ENCODE measurements at places on chromosomes 16 and 17.

DNA sequence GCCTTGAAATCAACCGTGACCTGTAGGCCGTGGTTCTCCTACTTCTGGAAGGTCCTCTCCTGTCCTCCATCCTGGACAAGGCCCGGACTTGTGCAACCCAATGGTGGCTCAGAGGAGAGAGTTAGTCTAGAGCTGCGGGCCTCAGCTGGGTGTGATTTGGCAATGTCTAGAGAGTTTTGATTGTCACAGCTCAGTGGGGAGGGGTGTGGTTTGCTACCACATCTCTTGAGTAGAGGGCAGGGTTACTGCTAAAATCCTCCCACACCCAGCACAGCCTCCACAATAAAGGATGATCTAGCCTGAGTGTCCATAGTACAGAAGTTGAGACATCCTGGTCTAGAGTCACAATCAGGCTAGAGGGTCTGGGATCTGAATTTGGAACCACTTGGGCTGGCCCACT, 40.3 kb downstream of the MYH13 start:
- no peak for DNase-seq

GRCh38 chr16:14146445-14146844, 75.3 kb downstream of the MRTFB start:
- no peak for DNase-seq

DNA sequence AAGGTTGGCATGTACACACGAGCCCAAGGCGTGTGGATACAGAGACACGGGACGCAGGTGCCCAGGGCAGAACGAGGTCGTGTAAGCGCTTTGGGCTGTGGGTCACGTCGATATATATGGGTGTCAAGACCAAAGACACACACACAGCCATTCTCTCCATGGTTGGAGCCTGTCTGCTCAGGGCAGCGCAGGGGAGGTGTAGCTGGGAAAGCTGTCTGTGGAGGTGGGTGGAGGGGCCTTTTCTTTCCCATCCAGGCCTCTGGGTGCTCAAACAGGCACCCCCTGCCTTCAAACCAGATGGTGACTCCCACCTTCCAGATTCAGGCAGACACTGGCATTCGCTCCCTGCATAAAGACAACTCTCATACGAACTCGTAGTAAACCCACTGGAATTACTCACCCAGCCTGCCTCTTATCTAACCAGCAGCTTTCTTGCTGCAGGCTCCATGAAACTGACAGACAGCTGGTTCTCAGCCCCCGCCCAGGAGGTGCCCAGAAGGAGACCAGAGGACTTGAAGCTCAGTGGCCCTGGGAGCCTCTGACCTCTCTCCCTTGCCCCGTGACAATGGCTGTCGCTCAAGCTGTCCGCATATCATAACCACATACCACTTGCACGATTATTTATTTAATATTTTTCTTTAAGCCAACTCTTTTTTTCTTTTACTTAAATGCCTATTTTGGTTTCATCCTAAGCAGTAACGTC, 237.1 kb downstream of the KATNIP start:
- no peak for DNase-seq

DNA sequence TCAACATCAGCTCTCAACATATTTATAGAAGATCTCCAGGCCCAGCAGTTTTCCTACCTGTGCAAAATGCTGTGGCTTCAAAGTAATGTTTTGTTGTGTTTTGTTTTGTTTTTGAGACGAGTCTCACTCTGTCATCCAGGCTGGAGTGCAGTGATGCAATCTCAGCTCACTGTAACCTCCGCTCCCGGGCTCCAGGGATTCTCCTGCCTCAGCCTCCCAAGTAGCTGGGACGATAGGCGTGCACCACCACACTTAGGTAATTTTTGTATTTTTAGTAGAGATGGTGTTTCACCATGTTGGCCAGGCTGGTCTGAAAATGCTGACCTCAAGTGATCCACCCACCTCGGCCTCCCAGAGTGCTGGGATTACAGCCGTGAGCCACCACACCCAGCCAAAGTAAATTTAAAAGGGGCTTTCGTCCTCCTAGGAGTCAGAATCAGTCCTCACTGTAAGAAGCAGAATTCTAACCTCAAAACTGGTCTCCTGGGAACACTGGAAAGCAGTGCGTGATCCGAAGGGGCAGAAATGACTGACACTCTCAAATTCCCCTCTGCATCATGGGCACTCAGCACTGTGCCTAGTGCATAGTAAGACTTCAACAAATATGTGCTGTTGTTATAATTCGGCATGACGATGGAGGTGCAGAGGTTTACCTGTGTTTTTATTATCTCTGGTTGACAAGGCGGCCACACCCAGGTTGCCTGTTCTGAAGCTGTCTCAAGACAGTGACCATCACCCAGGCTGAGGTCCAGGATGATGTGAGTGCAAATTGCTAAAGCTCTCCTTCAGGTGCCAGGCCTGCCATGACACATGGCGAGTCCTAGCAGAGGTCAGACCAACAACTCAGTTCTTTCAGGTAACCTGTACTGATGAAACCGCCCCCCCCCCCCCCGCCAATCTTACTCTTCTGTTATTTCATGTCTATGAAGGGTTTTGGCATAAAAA, 59.8 kb downstream of the ADCY9 start:
- no peak for DNase-seq

GRCh38 chr16:3026609-3027488, 3.0 kb downstream of the THOC6 start:
- no peak for DNase-seq

- no peak for DNase-seq
Observed at GRCh38 chr16:19128454-19129200, 14.9 kb downstream of the ITPRIPL2 start.

GRCh38 chr17:1709971-1710806, at the start of gene TLCD2:
Gene TLCD2, minus strand, starts transcription at chr17:1710377. Its CDS starts 135 bp downstream, at chr17:1710242.
- no peak for DNase-seq

DNA sequence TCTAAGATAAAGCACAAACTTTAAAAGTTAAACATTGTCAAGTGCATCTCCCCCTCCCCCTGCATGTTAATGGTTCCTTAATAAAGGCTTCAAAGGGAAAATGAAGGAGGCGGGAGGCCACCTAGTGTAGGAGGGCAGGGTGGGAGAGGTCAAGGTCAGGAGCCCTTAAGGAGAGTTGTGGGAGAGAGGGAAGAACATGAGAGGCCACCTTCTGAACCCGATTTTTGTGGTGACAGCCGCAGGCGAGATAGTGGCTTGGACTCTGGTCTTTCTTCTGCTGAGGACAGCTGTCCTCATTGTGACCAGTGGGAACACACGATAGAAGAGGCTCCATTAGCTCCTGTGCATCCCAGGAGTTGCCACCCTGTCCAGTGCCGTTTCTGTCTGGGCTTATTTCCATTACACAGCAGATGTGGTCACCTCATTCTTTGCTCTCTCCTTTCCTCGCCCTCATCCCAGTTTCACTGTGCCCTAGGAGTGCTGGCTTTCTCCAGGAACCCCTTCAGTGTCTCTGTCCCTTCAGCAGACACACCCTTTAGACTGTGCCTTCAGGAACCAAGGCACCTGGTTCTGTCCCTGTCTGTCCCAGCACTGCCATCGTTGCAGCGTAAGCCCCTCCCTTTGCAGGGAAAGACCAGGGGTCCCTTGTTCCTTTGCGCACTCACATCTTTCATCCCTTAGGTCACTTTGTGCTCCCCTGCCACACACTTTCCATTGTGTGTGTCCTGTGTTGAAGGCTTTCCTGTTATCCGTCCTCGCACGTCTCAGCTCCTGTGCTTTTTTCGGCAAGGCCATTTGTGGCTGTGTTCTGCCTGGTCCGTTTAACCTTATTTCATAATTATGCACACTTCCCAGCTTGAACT, 7.5 kb downstream of the SEC14L1 start:
- no peak for DNase-seq

- DNase-seq: no peak
Observed at GRCh38 chr17:76365256-76365903, 11.7 kb upstream of the PRPSAP1 start.

DNA sequence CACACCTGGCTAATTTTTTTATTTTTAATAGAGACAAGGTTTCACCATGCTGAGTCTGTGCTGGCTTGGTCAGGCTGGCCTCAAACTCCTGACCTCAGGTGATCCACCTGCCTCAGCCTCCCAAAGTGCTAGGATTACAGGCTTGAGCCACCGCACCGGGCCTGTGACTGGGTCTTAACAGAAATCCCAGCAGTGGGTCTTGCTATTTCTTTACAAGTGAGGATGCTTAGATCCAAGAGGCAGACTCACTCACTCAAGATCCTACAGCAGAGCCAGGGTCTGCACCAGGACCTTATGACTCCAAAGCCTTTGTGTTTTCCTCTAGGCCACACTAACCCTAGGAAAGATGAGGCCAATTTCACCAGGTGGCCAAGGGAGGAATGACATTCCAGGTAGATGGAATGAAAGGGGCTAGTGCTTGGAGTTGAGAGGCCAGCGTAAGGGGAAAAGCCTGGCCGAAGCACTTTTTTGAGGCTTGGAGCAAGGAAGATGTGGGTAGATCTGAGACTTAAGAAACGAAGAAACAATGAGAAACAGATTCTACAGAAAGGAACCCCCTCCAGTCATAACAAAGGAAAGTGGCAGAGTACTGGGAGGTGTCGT, 5.7 kb upstream of the STAT5A start:
- DNase-seq: no peak

DNA sequence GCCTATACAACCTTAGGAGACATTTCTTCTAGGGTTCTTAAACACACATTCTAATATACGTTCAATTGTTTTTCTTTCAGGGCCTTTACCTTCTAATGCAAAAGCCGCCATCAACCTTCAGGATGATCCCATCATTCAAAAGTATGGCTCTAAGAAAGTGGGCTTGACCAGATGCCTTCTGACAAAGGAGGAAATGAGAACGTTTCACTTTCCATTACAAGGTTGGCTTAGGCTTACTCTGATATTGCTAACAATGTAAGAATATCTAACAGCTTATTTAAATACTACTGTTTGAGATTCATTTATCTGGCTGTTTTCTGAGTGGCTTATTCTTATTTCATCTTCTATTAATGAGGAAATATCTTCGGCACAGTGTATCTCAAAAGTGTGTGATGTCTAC, 15.4 kb downstream of the REXO5 start:
- DNase-seq: no peak

DNA sequence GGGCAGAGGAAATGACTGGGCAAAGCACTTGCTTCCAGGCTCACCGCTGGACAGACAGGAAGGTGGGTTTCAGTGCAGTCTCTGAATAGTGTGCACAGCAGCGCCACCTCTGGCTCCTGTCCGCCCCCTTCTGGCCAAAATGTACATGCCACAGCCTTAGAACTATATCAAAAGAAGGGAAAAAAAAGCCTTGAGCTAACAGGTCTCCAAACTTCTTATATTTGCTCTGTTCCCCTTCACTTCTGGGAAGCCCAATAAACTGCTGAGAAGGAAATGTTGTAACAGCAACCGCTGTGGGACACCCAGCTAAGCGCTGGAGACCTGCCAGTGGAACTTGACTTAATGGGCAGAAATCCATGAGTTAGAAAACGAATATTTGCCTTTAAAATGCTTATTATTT, 17.5 kb downstream of the COG7 start:
- peak; percentile 46 for DNase-seq

GRCh38 chr17:17886726-17887125, 49.9 kb upstream of the SREBF1 start:
- DNase-seq: no peak

DNA sequence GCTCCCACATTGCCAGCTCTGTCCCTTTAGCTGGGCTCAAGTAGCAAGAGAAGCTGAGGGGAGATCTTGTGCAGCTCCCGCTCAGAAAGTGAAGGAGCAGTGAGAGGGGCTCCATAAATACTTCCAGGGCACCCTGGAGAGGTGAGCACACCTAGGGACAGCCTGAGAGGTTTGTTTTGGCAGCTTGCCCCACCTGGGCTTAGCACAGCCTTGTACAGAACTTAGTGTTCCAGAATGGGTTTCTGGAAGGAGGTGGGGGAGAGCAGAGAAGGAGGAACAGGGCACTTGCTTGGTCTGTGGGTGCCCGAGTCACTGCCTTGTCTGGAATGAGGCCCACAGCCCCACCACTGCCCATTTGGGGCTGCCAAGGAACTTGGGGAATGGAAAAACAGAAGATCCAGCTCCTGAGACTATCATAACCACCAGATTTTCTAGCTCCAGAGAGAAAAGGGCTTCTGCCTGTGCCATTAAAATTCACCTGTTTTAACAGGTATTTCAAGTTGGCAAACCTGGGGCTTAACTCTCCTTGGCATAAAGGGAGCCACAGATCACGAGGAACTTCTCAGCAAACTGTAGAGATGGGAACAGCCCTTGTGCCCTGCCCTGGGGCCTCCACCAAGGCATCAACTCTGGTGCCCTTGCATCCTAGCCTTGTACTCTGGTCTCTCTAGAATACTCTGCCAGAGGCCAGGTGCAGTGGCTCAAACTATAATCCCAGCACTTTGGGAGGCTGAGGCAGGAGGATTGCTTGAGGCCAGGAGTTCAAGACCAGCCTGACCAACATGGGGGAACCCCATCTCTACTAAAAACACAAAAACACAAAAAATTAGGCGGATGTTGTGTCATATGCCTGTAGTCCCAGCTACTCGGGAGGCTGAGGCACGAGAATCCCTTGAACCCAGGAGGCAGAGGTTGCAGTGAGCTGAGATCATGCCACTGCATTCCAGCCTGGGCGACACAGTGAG, 1.9 kb downstream of the PRR15L start:
- no peak for DNase-seq

DNA sequence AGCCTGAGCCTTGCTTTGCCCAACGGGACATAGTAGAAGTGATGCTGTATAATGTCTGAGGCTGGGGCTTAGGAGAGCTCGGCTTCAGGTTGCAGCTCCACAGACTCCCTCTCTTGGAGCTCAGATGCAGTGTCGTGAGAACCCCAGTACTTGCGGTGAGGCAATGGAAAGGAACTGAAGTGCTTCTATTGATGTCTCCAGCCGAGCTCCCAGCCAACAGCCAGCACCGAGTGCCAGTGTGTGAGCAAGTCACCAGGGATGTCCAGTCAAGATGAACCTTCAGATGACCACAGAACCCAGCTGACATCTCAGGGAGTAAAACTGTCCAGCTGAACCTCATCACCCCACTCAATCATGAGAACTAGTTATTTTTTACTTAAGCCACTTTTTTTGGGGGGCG, 268.1 kb downstream of the IRF8 start:
- DNase-seq: no peak

GRCh38 chr16:50267651-50268050, 1.3 kb downstream of the ADCY7 start:
- no peak for DNase-seq

GRCh38 chr16:87332150-87332549, 15.0 kb upstream of the C16orf95 start:
- DNase-seq: no peak

GRCh38 chr17:27569884-27570577, 61.0 kb upstream of the LGALS9 start:
- DNase-seq: no peak

DNA sequence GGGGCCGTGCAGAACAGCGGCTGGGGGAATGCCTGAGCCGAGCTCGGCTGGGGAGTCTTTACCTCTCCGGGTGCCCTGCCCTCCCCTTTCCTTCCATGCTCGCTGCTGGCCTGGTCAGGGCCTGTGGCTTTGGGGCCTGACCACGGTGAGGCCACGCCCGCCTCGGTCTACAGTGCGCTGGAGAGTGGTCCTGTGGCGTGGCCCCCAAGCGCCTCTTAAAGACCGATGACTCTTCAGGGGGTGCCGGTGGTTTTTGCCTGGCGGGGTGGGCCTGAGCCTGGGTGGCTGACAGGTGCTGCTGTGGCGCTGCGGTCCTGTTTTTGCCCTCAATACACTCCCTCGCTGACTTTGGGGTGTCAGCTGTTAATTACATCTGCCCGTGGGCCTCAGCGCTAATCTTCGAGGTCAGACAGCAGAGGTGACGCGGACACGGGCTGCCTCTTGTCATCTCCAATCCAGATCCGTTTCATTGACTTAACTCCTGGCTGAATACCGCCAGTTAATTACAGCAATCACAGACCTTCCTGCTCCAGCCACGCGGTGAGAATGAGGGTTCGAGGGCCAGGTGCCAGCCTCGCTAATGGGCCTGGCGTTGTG, 29.7 kb downstream of the GSE1 start:
- DNase-seq: no peak
